ENCODE measurements at places on chromosomes 7 and 10.

DNA sequence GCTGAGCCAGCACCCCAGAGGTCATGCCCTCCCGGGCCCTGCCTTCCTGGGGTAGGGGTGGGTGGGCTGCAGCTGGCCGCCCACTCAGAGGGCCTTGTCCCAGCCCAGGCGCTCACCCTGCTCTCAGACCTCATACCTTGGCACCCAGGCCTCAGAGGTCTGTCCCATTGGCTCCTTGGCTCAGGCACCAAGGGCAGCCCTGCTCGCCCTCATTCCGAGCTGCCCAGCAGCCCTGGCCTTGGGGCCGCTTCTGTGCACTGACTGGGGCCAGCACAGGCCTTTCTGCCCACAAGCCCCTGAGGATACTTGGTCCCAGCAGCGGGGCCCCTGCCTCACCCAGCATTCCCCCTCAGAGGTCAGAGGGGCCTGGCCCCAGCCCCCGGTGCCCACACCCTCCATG, 34.3 kb downstream of the YKT6 start:
- no peak for DNase-seq

DNA sequence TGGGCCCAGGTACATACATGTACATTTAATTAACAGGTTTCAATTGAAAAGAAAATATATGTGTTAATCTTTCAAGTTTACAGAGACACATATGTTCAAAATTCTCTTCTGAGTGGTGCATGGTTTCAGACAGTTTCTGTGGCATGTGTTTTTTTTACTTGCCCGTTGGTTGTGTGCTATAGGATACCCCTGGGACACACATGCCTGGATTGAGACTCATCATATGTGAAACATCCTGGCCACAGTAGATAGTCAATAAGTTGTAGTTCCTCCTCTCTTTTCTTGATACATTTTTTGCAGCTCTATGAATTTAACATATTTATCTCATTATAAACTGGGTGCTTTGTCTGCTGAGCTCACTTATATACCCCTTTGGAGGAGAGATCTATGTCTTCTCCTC, 207.8 kb upstream of the CTBP2 start:
- no peak for DNase-seq

DNA sequence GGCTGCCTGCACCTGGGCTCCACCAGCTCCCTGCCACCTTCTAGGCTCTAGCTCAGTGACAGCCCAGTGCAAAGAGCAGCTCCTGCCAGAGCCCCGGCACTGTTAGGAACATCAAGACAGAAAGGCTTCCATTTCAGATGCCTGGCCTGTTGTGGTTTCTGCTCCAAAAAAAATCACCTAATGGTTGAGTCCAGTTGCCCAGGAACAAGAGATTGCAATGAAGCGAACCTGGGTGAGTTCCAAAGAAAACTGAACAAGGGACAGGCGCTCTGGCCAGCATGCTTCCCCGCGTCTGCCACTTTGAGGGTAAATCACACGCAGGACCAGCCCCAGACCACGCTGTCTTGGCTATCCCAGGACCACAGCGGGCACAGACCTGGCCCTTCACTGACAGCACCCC, 47.0 kb upstream of the RASGEF1A start:
- no peak for DNase-seq

DNA sequence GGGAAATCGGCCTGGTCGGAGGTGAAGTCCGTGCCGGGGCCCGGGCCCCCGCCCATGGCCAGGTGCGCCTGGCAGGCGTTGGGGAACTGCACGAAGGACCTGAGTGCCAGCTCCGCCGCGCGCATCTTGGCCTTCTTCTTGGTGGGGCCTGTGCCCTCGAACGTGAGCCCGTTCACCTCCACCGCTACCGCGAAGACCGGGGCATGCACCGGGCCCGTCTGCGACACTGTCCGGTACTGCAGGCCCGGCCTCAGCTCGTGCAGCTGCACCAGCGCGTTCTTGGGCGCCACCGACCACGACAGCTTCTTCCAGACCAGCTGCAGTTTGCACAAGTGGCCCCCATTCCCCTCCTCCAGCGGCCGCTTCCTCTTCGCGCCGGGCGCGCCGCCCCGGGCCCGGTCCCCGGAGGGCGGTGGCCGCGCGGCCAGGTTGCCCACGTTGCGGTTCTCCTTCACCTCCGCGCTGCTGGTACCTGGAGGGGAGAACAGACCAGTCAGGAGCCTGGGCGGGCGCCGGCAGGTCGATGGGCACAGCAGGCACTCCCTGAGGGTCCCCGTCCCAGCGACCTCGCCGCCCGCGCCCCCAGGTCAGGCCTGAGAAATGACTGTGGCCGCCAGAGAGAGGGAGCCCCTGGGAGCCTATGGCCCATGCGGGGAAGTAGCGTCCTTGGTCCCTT, 307.4 kb downstream of the WDR37 start:
- DNase-seq = no peak

DNA sequence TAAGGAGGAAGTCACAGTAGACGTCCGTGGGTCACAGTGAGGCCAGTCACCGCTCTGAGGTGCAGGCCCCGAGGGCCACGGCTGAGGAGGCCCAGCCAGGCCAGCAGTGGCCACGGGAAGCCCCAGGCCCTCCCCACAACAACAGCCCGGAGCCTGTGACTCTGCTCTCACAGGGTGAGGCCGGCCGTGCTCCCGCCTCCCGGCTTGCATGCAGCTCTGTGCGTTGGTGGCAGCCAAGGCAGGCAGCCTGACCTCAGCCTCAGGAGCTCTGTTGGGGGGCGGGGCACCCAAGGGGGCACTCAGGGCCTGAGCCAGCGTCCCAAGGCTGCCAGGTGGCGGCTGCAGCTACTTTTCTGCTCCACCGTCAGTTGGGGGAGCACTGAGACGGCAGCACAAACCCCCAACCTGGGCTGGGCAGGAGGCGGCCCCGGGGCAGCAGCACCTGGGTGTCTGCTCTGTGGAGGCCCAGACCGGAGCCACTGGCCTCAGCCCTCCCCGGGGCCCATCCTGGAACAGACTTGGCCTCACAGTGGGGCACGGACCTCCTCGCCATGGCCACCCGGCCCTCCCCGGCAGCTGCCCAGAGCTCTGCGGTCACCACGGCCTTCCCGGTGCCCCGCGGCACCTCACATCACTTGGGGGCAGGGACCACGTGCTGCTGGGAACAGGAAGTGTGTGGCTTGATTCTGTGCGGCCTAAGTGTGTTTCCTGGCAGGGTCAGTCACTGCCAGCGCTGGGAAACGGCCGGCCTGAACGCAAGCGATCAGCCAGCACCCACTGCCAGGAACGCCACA, 13.3 kb downstream of the CYP2W1 start:
- DNase-seq = no peak

DNA sequence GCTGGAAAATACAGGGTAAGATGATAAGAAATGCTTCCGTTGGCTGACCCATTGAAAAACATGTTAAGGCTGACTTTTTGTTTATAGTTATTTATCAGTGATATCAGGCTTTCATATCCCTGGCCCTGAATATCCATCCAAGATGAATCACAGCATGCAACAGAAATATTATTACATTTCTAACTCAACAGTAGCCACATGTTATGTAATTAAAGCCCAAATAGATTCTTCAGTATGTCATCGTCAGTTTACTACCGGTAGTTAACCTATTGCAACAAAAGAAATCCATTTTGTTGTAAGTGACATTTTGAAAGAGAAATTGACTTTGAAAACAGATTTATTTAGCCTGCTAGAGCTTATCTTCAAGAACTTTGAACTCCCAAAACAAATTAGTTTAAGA, 354.1 kb upstream of the CELF2 start:
- DNase-seq = no peak

DNA sequence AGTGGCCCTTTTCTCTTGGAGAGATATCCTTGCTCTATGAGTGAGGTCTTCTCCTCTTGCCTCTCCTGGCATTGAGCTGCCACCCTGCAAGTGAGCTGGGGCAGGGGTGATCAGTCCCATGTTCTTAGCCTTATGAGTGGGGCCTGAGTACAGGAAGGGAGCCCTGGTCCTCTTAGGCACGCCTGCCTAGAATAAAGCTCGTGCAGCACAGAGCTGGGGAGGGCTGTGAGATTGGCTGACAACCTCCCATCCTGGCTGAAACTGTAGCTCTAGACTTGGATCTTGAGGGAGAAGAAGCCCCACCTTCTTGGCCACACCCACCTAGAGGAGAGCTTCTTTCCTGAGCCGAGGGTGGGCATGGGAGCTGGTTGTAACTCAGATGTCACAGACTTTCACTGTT, 305.0 kb upstream of the ZNF32 start:
- DNase-seq = no peak

DNA sequence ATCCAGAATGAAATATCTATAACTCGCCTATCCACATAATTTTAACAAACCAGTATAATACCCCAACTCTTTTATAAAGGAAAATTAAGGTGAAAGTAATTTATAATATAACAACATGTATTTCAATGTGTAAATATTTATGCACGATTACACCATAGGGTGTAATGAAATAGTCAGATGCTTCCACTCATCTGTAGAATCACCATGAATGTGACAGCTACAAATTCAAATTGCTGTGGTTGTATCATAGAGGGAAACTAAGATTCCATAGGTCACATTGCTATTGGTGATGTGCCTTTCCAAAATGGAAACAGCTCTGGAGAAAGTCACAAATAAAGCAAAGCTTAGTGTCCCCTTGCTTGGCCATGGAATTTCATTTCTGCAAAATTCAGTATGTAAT, 95.7 kb downstream of the CPED1 start:
- DNase-seq = peak; percentile 64

- peak; percentile 30 for DNase-seq
Measured at GRCh38 chr10:11181978-11182377, 164.3 kb downstream of the CELF2 start.

DNA sequence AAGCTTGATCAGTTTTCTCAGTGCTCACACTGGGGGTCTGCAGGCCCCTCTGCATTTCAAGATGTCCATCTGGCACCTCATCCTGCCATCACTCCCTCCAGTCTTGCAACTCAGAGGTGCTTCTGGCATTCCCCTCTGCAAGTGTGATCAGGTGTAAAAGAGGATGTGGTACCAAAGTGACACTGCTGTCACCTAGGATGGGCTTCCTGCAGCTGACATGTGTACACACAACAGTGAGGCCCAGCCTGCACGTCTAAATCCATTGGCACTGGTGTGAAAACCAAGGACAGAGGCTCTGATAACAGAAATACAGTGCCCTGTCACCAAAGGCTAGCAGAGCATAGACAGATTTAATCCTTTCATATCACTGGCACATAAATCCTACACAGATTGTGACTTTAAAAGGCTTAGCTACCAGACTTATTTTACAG, 162.5 kb upstream of the CELF2 start:
- no peak for DNase-seq

- no peak for DNase-seq
Measured at GRCh38 chr10:58747687-58748086, 235.0 kb downstream of the BICC1 start.

- no peak for DNase-seq
Measured at GRCh38 chr7:6718124-6718523, 11.4 kb upstream of the ZNF12 start.

DNA sequence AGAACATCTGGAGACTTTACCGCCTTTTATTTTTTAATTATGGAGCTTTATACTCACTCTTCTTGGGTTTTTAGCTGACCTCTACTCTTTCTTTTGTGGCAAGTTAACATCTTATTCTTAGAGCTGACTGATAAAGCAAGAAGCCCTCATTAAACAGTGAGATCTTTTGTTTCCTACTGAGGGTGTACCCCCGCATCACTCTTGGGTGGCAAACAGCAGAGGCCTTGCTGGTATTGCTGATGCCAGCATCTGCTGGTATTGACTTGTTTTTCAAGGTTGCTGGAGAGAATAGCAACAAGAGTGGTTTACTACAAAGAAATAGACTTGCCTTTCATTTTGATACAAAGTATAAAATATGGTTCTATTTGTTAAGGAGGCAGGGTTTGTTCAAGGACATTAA, 154.7 kb downstream of the ARID5B start:
- no peak for DNase-seq

- DNase-seq = no peak
Measured at GRCh38 chr7:5423306-5423975, at the start of gene TNRC18. Gene TNRC18 (minus strand): TSS chr7:5423834. CDS start chr7:5421246, 2,588 bp downstream.

DNA sequence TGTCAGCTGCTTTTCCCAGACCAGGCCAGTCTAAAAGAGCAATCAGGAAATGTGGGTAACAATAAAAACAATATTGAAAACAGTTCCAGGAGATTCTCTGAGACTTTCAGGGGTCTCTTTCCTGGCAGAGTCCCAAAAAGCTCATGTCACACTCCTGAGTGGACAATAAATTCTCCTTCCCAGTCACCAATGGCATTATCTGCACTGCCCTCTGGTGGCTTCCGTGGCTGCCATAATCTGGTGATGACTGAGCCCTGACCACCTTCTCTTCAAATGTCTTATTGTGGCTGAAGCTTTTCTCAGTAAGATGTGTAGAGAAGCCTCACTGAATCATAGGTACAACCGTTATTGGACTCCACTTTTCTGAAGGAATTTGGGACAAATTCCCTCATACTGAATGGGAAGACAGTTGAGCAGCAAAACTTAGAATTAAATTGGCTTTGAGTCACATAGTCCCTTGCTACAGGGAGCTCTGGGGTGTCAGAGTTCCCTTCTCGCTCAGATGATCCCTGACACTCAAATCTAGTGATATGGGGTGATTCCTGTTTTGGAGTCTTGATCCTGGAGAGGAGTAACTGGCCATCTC, 24.4 kb upstream of the ASAH2 start:
- no peak for DNase-seq

- peak; percentile 82 for DNase-seq
Measured at GRCh38 chr10:124745673-124746072, 1.5 kb upstream of the FAM53B start.

DNA sequence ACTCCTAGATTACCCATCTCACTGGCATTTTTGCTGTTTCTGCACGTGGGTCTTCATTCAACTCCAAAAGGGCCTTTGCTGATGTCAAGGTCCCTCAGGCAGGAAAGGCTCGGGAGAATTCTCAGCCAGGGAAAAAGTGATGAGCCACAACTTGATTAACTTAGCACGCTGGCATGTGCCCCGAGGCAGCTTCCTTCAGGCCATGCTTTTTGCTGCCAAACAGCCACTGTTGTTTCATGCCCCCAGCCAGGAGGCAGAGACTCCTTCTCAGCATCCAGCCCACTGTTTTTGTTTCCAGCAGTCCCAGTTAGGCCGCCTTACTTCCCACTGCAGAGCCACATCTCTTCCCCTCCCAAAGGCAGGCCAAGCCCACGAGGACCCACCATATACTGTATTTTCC, 266.5 kb upstream of the YAE1 start:
- DNase-seq = peak; percentile 5

- DNase-seq = no peak
Measured at GRCh38 chr7:36707898-36708297, 16.4 kb downstream of the AOAH start.

DNA sequence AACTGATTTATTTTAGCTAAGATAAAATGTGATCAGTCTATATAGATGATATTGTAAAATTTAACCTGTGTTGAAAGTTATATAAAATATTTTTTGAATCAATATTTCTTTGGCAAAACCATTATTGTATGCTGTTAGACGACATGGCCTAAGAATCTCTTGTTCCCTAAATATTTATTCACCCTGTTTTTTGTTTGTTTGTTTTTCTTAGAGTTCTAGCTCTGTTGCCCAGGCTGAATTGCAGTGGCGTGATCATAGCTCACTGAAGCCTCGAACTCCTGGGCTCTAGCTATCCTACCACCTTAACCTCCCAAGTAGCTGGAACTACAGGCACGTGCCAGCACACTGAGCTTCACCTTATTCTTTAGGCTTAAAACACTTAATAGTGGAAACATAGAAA, 410.7 kb downstream of the ARL4A start:
- no peak for DNase-seq

GRCh38 chr10:91007655-91008054, 86.8 kb upstream of the ANKRD1 start:
- DNase-seq = no peak

GRCh38 chr7:102918845-102919244, 6.0 kb downstream of the LRRC17 start:
- DNase-seq = no peak

Measured in AG10803 (cell line).